ENCODE measurements at places on chromosomes 5 and 9.

DNA sequence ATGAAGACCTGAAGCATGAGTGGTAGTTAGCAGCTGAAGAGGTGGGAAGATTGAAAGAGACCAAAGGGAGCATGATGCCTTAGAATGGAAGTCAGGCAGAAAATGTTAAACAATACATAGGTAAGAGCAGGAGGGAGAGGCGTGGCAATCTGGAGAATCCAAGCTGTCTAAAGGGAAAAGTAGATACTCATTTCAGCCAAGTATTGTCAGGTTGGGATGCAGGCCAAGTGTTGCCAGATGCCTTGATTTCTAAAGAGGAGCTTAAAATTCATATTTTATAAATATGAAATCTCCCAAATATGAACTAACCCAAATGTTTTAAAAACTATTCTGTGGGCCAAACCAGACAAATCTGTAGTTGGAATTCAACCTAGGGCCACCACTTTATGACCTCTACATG is 4.2 kb downstream of the PAM start:
- no peak for DNase-seq

- no peak for DNase-seq
These were observed 89.6 kb downstream of the RAB3C start for GRCh38 chr5:58672521-58672920.

- DNase-seq = no peak
These were observed 984.4 kb upstream of the DMAC1 start for GRCh38 chr9:8783941-8784340.

GRCh38 chr5:1883120-1883924 is 597 bp upstream of the IRX4 start:
- no peak for DNase-seq

GRCh38 chr5:45385321-45386058 is 310.7 kb downstream of the HCN1 start:
- no peak for DNase-seq

DNA sequence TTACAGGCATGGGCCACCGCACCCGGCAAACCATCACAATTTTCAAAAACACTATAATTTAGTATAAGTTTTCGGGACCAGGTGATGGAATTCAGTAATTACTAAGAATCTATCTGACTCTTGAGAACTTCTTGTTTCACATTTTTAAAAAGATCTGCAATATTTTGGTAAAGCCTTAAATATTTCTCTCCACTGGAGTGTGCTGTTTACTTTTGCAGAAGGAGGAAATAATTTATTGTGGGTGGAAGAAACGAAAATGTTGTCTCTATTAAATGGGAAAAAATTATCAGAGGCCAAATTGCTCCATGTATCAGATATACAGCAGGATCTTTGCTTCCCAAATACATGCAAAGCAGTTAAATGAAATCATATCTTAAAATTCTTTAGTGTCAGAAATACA is 566.8 kb upstream of the CYLC2 start:
- DNase-seq = no peak

Measured in stimulated activated naive CD8-positive, alpha-beta T cell treated with anti-CD3 and anti-CD28 coated beads, Interleukin-15, Interleukin-2, amounts not matched to agents 100 U/mL and 50 U/mL, for 24 hours (primary cell).